ENCODE measurements at places on chromosomes 3 and 15.

DNA sequence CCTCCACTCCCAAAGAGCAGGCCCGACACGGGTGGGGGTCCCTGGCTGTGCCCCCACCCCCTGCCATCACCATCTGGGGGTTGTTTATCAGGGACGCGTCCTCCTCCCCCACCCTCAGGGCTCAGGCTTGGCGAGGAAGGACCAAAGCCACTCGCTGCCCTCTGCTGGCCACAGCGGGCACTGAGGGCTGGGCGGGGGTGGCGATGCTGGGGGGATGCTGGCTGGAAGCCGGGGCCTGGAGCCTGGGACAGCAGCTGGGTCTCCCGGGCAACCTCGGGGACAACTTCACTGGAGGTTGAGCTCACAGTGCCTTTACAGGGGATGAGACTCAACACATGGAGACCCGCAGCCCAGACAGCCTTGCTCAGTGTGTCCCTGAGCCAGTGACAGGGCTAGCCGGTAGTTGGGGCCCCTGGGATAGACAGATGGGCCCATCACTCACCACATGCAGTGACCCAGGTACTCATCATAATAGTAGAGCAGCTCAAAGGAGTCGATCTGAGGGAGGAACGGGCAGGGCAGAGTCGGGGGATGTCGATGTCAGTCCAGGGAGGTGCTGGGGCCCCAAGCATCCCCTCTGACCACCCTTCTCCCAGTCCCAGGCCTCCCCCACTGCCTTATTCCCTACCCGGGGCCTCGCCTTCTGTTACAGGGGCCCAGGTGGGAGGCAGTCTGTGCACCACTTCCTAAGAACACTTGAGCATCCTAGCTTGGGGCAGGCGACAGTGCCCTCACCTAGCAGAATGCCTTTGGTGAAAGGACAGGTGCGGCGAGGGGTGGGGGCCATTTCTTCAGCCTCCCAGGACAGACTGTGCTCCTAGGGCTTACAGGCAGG lies 5.9 kb upstream of the CALML4 start:
- DNase-seq = peak; percentile 46

GRCh38 chr3:134466331-134466730 lies 19.5 kb downstream of the ANAPC13 start:
- DNase-seq = no peak

GRCh38 chr3:186281176-186281575 lies 80.9 kb downstream of the DGKG start:
- DNase-seq = no peak

DNA sequence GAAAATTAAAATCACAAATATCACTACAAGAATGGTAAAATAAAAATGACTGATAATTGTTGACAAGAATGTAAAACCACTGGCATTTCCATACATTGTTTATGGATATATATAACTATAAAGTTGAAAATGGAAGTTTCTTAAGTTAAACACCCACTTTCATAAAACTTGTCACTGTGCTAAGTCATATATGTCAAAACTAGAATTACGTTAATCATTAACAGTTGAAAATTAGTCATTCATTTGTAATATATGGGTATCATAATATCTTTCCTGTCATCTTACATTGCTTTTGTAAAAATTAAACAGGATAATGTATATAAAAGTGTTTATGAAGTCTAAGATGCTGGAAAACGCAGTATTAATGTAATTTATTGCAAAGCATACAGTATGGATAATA lies 1398.6 kb upstream of the ALCAM start:
- no peak for DNase-seq

DNA sequence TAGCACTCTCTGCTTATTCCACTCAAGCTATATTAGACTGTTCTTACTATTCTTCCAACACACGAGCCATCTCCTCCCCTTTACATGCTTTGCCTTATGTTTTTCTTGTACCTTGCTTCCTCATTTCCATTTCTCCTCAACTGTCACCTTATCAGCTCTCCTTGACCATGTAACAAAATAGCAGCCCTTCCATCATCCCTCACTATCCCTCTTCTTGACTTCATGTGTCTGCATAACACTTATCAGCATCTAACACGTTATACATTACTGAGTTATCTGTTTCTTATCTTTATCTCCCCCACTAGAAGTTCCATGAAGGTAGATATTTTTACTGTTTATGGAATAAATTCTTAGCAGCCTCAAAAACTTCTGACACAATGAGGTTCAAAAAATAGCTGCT lies 45.3 kb downstream of the TRPM7 start:
- DNase-seq = no peak

DNA sequence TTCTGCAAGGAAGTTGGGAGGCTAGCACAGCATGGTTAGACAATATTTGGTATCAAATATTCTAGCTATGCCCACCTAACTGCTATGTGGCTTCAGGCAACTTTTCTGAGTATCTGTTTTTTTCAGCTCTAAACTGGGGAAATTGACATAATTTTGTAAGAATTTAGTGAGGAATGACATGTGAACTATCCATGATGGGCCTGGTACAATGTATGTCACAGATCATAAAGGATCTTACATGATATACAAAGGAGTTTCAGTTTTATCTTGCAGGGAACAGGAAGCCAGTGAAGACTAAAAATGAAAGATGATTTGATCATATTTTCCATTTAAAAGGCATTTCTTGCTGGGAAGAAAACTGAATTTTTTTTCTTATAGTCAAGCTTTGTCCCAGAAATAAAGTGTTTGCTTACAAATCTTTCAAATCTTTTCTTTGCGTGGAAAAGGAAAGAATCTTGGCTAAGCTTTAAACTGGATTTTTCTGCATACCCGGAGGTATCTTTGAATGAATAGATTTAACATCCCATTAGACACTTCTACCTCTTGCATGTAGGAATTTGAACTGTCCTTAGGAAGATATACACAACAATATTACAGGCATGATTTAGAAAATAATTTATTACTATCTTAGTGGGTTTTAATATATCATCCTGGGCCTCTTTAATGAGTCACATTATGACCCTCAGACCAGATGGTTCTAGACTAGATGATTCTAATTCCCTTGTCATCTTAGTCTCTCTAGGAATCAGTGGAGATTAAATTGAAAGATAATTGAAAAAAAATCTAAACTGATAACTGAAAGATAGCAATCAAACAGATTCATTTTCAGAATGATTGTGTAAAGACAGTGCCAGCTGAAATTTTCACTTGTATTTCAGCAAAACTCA lies 436.0 kb upstream of the THBS1 start:
- no peak for DNase-seq

DNA sequence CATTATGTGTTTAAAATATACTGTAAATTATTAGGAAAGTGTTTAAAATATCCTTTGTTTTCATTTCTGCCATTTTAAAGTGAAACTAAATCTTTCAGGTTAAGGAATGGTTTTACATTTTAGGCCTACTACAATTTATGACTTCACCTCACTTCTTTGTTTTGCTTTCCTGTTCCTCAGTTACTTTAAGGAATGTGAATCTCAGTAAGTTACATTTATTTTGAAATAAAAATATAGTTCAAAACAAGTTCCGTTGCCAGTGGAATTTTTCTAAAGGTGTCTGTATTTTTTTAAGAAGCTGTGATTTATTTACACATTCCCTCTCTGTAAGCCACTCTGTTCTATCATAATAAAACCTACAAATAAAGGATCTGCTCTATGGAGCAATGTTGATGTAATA lies 630.9 kb upstream of the AGTR1 start:
- no peak for DNase-seq

- DNase-seq = no peak
Measured at GRCh38 chr3:65350801-65351476, 663.1 kb upstream of the ADAMTS9 start.

GRCh38 chr15:99167640-99168039 lies 62.8 kb downstream of the SYNM start:
- DNase-seq = no peak

DNA sequence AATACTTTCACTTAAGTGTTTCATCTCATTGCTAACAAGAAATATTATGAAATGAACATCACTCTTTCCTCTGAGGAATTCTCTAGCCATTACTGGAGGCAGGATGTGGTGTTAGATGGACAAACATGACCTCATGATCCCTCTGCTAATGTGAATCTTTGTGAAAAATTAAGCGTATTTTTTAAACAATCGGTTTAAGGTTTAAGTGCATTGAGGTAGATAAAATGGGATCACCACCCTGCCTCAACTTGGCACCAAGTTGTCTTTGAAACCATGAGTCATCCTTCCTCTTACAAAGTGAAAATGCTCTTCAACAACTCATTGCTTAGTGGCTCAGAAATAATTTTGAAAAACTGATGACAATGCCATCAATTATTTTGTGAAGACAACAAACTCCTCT lies 76.0 kb upstream of the DCBLD2 start:
- peak; percentile 14 for DNase-seq

- no peak for DNase-seq
Measured at GRCh38 chr15:64583983-64584382, 123.6 kb downstream of the ZNF609 start.

- no peak for DNase-seq
Measured at GRCh38 chr3:55795296-55795695, 308.2 kb upstream of the WNT5A start.

DNA sequence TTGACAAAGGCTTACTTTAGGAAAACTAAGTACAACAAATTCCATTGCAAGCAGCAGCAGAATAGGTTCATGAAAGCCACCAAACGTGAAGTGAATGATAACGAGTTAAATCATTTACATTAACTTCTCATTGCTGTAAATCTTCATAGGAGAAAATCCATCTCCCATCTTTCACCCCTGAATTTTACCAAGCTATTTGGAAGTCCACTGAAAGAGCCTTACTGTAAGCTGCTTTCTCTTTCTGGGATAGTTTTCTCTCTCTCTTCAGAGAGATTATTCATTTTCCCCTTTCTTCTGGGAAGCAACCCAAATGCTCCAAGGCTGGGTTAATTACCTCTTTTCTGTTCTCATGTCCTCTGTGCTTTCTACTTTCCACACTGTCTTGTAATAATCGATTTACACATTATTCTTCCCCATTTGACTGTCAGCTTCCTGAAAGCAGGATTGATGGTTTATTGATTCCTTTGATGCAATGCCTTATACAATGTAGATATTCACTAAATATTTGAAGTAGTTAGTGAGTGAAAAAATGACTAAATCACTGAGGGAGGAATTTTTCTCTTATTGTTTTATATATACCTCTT lies 914.3 kb upstream of the ARPP21 start:
- DNase-seq = no peak

- DNase-seq = no peak
Measured at GRCh38 chr3:12758025-12758781, 856 bp downstream of the TMEM40 start.

- DNase-seq = no peak
Measured at GRCh38 chr3:134008630-134009156, 21.0 kb downstream of the SLCO2A1 start.

DNA sequence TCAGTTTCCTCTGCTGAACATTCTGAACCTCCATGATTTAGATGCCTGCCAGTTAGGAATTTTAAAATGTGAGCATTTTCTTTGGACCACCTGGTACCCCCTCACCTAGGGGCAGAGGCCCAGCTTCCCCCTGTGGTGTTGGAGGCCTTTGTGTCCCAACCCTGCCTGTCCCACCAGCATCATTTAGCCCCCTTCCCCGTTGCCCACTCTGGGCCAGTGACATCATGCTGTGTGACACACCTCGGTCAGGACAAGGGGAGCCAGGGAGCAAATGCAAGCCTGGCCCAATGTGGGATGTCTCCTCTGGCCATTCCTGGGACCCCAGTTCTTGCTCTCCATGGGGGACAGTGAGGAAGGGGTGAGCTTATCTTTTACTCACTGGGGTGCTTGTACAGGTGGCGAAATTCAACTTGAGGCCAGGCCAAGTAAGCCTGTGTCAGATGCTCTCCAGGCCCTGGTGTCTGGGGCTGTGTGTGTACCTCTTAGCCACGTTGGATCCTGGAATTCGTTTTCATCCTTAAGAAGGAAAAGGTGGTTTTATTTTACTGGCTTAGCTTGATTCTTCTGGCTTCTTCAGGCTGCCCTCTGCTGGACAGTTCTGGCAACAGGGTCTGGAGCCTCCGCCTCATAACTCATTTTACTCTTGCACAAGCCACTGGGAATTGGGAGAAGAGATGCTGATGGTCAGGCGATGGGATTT lies 49.7 kb upstream of the MYZAP start:
- peak; percentile 63 for DNase-seq
